ENCODE measurements at places on chromosomes 1 and 21.

GRCh38 chr21:35381743-35382310 lies 332.7 kb upstream of the RUNX1 start:
- DNase-seq: no peak

GRCh38 chr21:42981214-42981523 lies 6.8 kb downstream of the PKNOX1 start:
- DNase-seq: no peak

GRCh38 chr21:32645261-32646182 lies 33.3 kb upstream of the CFAP298 start:
- no peak for DNase-seq

DNA sequence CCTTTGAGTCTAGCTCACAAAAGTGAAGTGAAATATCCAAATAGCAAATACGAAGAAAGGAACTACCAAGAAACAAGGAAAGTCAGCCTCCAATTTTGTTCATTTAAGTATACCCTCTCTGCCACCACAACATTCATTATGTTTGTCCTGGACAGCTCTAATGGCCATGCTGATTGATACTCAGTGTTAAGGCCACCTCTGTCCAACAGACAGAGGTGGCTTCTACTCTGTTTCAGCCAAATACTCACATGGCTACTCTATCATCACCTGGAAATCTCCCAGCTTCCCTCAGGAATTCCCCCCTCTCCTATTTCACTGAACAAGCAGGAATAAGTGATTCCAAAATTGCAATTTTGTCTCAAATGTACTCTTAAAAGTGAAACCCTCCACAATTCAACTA lies 10.7 kb downstream of the APP start:
- no peak for DNase-seq

GRCh38 chr1:109060707-109061106 lies 15.1 kb downstream of the TAF13 start:
- DNase-seq: no peak

DNA sequence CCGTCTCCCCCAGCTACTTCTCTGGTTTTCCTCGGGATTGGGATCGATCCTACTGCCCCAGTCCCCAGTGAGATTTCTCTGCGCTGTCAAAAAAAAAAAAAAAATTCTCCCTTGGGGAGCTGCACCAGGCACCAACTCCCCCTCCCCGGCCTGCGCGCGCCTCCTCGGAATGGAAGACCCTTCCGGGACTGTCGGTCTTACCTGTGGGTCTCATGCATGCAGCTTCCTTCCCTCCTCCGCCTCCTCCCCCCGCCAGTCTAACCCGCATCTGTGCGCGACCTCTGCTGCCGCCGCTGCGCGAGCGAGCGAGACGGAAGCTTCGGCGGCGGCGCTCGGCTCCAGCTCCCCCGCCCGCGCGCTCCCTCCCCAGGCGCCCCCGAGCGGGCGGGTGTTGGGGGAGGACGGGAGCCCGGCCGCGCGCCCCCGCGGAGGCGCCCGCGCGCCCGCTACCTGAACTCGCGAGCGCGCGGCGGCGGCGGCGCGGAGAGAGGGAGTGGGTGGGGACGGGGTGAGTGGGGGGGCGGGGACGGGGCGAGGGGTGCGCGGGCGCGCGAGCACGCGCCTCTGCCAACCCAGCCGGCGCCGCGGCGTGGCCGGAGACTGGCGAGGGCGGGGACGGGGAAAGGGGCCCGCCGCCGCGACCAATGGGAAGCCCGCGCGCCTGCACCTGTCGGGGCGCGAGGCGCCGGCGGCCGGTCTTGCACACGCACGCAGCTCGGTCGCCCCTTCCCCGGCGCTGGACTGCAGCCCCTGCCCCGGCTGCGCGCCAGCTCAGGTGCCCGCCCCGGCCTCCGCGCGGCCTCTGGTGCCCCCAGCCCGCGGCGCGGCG lies at the start of gene SUSD4:
Gene SUSD4, minus strand, starts transcription at position 321 of the 829 bp plus-strand sequence. CDS start 751 bp downstream, outside the sequence.
- peak; percentile 63 for DNase-seq

DNA sequence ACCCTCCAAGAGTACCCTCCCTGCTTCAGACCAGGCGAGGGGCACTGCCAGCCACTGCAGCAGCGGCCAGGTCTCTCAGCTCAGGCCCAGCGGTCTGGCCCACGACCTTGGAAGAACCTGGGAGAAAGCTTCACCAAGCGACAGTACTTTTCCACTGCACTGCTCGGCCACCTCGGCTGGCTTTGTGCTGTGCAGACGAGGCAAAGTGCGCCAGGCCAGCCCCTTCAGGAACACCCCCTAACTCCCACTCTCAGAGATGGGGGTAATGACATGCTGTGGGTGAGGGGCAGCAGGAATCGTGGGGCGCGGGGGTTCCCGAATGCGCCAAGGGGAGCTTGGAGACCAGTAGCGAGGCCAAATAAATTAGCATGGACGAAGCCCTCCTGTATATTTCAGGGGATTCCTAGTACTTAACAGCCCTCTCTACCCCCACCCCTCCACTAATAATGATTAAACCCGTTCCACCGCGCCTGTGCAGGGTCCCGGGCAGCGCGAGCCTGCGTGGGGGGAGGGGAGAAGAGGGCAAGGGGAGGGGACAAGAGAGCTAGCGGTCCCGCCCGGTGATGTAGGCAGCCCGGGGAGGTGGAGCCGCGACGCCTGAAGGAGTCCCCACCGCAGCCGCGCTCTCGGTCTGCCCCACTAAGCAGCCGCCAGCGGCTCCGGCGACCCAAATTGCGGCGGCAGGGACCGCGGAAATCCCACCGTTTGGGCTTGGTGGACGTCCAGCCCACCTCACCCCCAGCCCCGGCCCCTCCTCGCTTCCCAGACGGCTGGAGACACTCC lies at the start of gene FAM43B:
Gene FAM43B, plus strand, starts transcription at position 629 of the 783 bp plus-strand sequence. CDS start 401 bp downstream, outside the sequence.
- no peak for DNase-seq

- DNase-seq: no peak
Observed at GRCh38 chr1:77463216-77463615, 181.4 kb downstream of the AK5 start.

DNA sequence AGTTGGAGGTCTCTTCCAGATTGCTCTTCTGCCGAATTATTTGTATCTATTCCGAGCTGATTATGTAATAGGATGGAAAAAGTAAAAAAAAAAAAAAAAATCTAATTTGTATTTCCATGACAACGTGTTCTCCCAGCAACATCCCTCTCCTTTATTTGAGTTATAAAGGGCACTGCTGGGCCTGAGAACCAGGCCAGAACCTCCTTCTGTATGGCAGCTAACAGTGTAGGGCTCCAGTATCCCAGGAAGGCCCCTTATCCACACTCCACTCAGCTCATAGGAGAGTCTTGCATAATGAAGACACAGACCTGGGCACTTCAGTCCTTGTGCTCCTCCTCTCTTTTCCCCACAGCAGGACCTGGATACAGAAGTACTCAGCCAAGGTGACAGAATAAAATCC lies 3.7 kb upstream of the IPO9 start:
- DNase-seq: no peak

- DNase-seq: no peak
Observed at GRCh38 chr1:12502336-12503109, 115.5 kb downstream of the DHRS3 start.

GRCh38 chr1:222084996-222085395 lies 343.1 kb upstream of the DUSP10 start:
- no peak for DNase-seq

- no peak for DNase-seq
Observed at GRCh38 chr1:43991200-43991475, 261 bp upstream of the CCDC24 start.

DNA sequence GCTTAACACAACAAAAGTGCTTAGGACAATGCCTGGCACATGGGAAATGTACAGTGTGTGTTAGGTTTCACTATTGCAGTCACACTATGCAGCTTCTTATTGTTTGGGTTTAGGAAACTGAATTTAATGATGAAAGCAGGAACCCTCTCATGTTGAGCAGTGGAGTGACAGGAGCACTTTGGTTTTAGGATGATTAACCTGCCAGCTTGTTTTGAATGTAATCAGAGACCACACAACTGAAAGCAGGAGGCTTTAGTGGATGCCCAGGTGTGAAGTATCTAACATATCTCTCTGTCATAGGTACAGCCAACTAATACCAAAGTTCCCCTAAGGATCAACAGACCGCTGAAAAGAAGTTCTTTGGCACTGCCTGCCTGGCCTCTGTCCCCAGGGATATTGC lies 406.9 kb upstream of the USP24 start:
- no peak for DNase-seq

DNA sequence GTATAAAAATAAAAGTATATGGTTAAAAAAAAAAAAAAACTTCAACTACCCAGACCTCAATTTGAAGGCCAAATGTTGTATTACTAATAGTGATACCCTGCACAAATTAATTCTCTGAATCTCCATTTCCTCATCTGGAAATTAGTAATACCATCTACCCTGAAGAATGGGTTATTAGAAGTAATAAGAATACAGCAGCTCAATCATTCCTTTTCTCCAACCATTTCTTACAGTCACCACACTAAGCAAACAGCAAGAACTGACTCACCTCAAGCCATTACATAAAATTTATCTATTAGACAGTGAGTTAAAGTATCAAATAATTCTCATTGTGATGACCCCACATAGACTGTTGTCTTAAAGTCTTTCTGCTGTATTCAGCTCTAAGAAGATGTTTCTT lies 39.6 kb downstream of the RERE start:
- no peak for DNase-seq

DNA sequence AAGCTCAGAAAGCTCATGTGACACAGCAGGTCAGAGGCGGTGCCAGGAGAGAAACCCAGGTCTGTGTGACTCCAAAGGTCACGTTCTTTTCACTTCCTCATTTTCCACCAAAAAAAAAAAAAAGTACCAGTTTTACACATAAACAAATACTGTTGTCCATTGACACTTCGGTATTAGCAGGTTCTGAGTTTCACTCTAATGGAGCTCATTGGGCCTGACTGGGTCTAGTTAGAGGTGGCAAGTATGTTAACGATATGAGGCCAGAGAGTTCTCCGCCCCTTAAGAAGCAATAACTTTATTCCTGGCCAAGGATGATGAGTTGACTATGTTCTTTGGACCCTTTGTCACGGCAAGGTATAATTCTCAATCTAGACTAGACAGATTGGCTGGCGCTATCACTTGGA lies 30.0 kb upstream of the SDE2 start:
- DNase-seq: no peak

- DNase-seq: no peak
Observed at GRCh38 chr1:185973645-185974044, 239.5 kb downstream of the HMCN1 start.

- no peak for DNase-seq
Observed at GRCh38 chr1:55472784-55473183, 257.6 kb upstream of the USP24 start.

DNA sequence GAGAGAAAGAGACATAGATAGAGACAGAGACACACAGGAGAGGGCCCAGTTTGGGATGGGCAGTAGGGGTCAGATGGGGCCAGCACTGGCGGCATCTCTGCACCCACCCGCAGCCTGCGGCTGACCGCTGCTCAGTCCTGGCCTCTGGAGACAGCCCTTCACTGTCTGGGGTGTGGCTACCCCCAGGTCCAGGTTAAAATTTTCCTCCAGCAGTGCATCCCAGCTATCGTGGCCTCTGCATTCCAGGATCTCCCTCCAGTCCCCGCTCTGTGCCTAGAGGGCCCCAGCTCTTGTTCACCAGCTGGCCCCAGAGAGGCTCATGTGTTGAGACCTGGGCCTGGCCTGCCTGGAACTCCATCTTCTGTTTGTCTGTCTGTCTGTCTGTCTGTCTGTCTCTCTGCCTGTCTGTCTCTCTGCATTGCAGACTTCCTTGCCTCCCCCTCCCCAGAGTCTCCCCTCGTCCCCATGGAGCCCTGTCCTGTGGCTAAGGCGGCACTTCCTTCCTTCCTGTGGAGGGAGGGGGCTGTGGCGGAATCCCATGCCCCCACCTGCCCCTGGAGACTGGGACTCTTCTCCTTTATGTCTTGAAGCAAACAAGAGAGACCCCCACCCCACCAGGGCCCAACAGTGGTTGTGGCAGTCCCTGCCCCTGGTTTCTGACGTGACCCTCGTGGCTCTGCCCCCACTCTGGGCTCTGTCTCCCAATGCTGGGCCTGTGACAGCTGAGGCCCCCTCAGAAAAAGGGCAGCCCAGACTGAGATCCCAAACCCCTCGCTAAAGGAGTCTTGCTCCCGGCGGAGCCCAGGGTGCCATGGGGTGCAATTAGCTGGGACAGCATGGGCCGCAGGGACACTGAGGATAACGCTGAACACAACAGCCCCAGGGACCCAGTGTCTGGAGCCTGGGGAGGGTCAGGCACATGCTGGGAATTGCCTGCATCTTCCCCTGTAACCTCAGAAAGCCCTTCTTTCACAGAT lies 241.8 kb downstream of the NPHP4 start:
- DNase-seq: no peak

DNA sequence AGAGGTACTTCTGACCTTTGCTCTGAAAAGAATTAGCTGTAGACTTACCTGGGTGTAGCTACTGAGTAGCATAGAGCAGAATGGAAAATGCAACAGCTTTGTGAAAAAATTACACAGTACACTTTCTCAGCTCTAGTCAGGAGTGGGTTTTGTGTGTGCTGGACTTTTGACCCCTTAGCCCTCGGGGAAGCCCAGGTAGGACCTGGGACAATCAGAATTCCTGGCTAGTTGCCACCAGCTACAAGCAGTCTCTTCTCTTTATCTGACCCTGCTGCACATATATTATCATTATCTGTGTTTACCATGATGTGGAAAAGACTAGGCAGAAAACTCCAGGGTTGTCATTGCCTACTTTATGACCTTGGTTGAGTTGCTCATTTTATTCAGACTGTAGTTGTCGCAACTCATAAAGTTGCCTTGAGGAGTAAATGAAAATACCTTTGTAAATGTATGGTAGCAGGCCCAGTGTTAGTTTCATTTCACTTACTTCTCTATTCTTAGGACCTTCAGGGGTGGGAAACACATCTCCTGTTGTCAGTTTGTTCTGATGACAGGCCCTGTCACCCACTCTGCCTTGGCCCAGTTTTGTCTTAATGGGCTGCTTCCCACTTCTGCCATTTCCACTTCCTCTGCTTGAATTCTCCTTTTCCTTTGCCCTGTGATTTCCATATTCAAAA lies 5.4 kb downstream of the NEK7 start:
- no peak for DNase-seq

- DNase-seq: peak; percentile 57
Observed at GRCh38 chr1:226547754-226548191, 791 bp upstream of the STUM start.

- no peak for DNase-seq
Observed at GRCh38 chr1:27621051-27621920, 13.7 kb downstream of the FGR start.

DNA sequence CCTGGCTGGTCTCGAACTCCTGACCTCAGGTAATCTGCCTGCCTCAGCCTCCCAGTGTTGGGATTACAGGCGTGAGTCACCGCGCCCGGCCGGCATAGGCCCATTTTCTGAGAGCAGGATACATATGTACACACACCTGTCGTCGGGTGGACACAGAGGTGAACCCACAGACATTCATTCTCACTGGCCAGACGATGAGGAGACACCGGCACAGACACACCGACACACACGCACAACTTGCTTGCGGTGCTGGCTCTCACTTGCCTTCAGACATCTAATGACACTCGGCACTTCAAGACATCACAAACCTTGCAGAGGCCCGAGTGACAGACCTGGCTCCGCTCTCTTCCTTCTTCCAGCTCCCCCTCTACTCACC lies 579 bp downstream of the PTCH2 start:
- DNase-seq: no peak

DNA sequence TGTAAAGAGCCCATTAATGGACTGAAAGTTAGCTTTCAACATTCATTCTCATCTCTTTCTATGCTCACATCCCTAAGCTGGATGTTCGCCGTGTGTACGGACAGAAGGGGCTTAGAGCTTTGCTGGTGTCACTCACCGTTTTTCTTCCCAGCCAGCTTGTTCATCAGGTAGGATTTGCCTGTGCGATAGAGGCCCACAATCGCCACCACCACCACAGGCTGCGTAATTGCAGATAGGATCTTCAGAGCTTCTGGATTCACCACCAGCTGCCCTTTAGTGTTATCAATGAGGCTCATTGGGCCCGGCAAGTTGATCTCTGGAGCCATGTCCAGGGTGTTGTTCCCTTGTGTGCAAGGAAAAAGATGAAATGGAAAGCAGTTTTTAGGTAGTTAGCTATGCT lies 4.3 kb downstream of the GBP2 start:
- DNase-seq: no peak
